Dorsolateral prefrontal cortex (tissue), 122 donors: ENCODE measurements at places on chromosomes 2 and 18.

DNA sequence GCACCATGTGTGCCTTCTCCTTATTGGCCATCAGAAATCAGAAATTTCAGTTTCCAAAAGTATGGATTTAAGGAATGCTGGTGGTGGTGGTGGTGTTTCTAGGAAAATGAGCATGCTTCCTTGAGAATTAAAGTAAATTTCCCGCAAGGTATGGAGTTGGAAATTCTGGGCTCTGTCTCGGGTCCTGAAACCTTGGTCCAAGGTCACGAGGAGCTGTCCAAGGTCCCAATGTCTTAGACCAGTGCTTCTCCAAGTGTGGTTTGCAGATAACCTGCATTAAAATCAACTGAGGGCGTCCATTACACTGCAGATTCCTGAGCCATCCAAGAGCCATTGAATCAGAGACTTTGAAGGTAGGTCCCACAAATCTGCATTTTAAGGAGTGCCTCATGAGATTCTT is 210.9 kb upstream of the PKDCC start:
- no peak for DNase-seq

GRCh38 chr2:30705711-30706533 is 101.3 kb downstream of the CAPN13 start:
- no peak for DNase-seq

GRCh38 chr2:38560092-38560491 is 42.6 kb downstream of the HNRNPLL start:
- no peak for DNase-seq

DNA sequence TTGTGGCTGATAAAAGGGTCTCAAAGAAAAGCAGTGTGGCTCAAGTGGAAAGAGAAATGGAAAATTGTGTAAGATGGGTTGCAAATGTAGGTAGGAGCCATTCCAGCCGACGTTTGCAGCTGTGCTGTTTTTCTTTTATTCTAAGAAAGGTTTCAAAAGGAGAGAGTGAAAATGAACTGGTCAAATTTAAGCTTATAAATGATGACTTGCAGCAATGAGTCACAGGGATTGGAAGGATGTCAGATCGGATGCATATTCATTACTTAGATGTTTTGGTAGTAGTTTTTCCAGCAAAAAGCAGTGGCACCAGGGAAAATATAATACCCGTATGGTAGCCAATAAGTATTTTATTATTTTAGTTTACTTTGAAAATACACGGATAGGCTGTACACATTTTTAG is 79.1 kb downstream of the LRRTM4 start:
- DNase-seq: no peak

DNA sequence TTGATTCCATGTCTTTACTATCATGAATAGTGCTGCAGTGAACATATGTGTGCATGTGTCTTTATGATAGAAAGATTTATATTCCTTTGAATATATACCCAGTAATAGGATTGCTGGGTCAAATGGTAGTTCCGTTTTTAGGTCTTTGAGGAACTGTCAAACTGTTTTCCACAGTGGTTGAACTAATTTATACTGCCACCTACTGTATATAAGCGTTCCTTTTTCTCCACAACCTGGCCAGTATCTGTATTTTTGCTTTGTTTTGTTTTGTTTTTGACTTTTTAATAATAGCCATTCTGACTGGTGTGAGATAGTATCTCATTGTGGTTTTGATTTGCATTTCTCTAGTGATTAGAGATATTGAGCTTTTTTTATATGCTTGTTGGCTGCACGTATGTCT is 641.6 kb downstream of the SUCLG1 start:
- DNase-seq: no peak

DNA sequence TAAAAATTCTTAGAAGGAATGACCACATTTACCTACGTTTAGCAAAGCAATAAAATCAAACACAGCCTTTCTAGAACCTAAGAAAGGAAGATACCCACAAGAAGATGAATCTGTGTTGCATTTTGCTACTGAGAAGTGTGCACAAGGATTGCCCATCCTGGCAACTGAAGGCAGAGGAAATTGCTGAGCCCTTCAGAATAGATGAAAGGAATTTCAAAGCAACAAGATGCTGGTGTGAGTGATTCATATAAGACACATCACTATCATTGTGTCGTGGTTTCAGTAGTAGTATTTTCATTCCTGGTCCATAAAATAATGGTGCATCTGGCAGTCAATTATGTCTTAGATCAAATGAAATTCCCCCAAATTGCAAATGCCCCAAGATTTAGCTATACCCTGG is 48.4 kb upstream of the ANKRD44 start:
- no peak for DNase-seq
